Activated T-cell treated with anti-CD3 and anti-CD28 coated beads, Interleukin-2, amount 50 U/mL, for 72 hours (primary cell): ENCODE measurements at places on chromosomes 7 and 10. TPM values are rescaled to one million over a fixed set of nuclear protein-coding genes. Genes with fewer than 3 reads are reported as not detected.

GRCh38 chr10:130817046-130817624 lies 494.4 kb downstream of the TCERG1L start:
- DNase-seq = no peak

DNA sequence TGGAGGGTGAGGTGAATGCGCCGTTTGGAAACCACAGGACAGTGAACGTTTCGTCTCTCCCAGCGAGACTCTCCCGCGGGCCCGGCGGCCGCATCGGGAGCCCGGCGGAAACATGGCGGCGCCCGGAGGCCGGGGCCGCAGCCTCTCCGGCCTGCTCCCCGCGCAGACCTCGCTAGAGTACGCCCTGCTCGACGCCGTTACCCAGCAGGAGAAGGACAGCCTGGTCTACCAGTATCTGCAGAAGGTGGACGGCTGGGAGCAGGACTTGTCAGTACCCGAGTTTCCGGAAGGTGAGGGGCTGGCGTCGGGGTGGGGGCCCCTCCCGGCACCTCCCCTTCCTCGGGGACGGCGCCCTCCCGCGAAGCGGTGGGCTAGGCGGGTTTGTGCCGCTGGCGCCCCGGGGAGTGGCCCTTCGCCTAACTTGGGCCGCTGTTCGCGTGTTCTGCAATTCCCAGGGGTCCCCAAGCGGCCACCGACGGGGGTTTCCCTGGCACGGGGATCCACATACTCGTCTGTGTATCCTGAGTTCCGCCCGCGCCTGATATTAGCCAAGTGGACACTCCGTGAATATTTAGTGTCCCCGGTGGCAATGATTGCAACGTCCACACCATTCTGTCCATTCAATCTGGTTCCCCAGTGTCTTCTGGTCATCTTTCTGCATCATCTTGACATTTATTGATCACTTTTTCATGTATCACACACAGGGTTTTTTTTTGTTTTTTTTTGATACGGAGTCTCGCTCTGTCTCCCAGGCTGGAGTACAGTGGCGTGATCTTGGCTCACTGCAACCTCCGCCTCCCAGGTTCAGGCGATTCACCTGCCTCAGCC lies 514 bp downstream of the NHLRC2 start:
- peak; percentile 54 for DNase-seq

Gene GJD4
- not detected for total RNA-seq

Gene GDF10
- 0.19 TPM for total RNA-seq

- DNase-seq = no peak
Measured at GRCh38 chr7:46004965-46005364, 83.9 kb upstream of the IGFBP3 start.

- peak; percentile 88 for DNase-seq
Measured at GRCh38 chr7:99392659-99393354, 15.6 kb downstream of the PDAP1 start.

Gene ACBD7
- 2.5 TPM for total RNA-seq

DNA sequence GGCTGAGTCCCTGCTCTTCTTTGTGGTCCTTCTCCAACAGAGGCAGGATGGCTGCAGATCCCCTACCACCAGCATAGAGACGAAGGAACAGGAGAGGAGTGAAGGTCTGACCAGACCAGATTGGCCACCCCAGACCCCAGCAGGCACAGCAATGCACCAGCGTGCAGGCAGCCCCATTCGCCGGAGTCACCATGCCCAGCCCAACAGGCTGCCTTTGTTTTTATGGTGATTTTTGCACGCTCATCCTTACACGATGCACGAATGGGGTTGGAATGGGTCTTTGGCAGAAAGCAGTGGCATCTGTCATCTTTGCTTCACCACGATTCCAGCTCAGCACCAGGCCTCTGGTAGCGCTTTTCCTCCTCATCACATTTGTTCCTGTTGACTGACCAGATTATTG lies 427.6 kb downstream of the INHBA start:
- no peak for DNase-seq

DNA sequence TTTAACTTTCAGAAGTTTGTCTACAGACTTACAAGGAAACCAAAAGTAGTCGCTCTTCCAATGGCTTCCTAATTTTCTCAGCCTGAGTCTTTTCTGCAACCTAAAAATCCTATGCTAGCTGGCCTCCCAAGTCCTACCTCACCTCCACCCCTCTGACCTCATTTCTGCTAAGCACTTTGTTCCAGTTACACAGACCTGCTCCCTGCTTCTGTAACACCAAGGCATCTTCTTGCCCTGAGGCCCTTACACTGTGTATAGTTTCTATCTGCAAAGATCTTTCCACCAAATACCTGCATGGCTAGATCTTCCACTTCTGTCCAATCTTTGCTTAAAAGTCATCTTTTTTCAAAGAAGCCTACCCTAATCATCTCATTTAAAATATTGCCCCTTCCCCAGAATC lies 1.9 kb upstream of the SNX13 start:
- DNase-seq = no peak

GRCh38 chr7:95398155-95398940 lies 2.2 kb upstream of the PON3 start:
- no peak for DNase-seq

DNA sequence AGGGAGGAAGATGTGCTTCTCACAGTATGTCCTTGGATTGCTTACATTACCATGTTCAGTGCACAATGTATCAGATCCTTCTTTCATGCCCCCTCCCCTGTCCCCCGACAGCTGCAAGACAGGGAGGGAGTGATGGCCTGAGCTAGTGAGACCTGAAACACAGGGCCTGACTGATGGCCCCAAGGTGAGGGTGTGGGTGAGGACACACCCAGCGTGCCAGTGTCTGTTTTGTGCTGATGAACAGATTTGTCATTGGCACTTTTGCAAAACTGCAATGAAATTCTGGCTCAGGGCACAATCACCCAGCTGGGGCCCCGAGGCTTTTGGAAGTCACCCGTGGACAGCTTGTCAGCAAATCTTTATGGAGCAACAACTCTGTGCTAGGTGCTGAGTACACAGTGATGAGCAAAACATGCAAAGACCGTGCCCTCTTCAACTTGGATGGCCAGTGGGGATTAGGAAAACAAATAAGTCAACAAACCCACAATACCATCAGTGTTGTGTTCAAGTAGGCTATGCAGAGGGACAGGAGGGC lies 59.4 kb upstream of the EMX2 start:
- no peak for DNase-seq

Gene NET1
- 37.5 TPM for total RNA-seq

- no peak for DNase-seq
Measured at GRCh38 chr10:1516492-1517165, 220.7 kb downstream of the ADARB2 start.

- DNase-seq = no peak
Measured at GRCh38 chr7:29332042-29332811, 137.7 kb downstream of the CHN2 start.

DNA sequence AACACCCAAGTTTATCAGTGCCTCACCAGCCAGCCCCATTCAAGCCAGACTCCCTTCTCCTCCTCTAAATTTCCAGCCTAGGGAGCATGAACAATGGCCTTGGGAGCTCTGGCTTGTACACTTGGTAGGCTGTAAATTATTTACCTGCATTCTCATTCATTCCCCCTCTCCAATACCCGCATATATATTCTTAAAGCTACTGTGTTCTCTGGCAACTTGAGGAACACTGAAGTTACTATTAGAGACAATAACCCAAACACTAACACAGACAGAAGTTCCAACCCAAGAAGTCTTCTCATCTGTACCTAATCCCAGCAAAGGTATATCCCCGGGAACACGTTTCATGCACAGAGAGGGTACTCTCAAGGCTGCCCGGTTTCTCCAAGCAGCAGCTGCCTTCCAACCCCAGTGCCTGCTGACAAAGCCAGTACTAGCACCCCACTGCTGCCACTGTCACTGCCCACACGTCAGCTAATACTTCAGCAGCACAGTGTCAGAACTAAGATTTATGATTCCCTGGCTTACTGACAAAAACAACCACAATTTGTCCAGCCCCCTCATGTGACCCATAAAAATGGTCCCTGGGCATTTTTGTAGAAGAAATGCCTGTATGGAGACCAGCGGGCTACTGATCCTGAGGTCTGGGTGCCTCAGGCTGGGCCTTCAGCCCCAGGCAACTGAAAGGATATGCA lies 3.1 kb downstream of the WDR91 start:
- DNase-seq = no peak

GRCh38 chr7:40202851-40203250 lies 68.0 kb downstream of the SUGCT start:
- no peak for DNase-seq

Gene CYP3A7
- total RNA-seq = not detected

- no peak for DNase-seq
Measured at GRCh38 chr7:142089035-142089434, 22.5 kb upstream of the MGAM2 start.

GRCh38 chr10:114239117-114239993 lies at the start of gene VWA2:
Gene VWA2 (plus strand): TSS chr10:114239254. CDS start chr10:114248714, 9,460 bp downstream.
- peak; percentile 58 for DNase-seq

GRCh38 chr10:76282061-76283025 lies 850.9 kb downstream of the LRMDA start:
- DNase-seq = no peak

GRCh38 chr10:121615435-121615793 lies 17.2 kb upstream of the FGFR2 start:
- no peak for DNase-seq

- no peak for DNase-seq
Measured at GRCh38 chr10:71263376-71263775, 51.0 kb downstream of the UNC5B start.

Gene ARHGEF5
- 13.4 TPM for total RNA-seq

Gene SLC18A3
- total RNA-seq = not detected

- no peak for DNase-seq
Measured at GRCh38 chr10:72243822-72244437, 27.9 kb upstream of the ASCC1 start.

DNA sequence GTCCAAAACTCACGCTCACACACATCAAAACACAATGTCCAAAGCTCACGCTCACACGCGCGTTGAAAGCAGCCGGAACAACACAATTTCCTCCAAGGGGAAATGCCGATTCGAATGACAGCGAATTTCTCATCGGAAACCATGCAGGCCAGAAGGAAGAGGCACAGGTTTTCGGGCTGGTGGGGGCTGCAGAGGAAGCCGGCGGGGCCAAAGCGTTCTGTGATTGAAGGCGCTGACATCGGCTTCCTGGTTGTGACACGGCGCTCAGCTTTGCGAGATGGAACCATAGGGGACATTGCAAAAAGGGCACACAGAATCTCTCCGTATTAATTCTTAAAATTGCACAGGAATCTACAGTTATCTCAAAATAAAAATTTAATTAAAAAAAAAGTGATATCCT lies 61.3 kb downstream of the FOXL3 start:
- DNase-seq = peak; percentile 70

DNA sequence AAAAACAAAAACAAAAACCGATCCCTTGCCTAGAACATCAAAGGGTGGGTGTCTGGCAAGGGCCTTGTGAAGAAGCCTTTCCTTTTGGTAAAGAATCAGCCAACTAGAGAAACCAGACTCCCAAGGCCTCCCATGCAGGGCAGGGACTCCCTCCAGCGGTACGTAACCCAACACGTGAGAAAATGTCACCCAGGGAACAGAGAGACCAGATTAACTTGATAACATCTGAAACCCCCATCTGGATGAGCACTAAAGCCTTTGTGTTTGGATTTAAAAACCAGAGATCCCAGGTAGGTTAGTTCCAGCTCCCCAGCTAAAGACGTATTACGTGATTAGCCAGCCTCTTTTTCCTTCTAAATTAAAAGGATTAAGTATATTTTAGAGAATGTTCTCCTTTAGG lies 3.0 kb upstream of the HABP2 start:
- no peak for DNase-seq

DNA sequence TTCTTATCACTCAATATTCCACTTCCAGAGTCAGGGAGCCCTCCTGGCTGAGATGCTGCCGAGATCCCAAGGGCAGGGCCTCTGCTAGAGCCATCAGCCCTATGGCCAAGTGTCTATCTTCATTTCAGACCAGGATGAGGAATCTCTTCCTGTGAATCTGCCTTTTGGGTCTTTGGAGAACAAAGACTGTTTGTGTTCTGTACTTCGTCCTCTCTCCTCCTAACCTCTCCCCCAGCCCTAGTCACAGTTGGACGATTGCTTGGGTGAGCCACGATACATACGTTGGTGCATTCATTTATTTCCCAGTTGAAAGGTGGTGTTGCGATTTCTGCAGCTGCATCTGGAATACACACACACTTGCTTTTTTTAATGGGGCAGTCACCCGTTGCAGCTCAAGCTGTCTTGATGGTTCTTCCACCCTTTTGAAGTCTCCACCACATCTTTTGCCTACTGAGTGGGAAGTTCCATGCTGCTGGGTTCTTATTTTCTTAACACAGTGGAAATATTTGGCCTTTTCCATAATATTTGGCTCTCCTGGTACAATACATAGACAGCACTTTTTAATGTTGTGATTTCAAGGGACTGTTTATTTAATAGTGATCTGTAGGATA lies 26.7 kb downstream of the SH3PXD2A start:
- no peak for DNase-seq

Gene TDRD1
- total RNA-seq = 0.09 TPM

DNA sequence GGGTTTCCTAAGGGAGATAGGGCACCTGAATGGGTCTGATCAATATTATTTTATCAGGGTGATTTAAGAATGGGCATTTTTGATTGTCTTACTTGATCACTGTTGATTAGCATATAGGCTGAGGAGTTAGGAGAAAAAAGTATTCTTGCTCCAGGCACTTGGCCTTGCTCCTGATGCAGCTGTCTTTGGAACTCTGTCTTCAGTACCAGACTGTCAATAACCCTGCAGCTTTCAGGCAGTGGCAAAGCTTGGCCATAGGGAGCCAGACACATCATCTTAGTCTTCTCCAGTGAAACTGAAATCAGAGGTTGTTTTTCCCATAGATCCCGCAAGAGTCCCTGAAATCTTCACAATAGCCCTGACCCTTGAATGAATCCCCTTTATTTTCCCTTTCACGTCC lies 47.2 kb downstream of the EXOC4 start:
- no peak for DNase-seq

- no peak for DNase-seq
Measured at GRCh38 chr7:57399972-57400371, 50.0 kb upstream of the ZNF716 start.

Gene CALML5
- total RNA-seq = not detected
